Activated effector memory CD4-positive, alpha-beta T cell treated with Interleukin-2 at 50 U/mL for 16 hours (primary cell): ENCODE measurements at places on chromosomes 7 and 10.

DNA sequence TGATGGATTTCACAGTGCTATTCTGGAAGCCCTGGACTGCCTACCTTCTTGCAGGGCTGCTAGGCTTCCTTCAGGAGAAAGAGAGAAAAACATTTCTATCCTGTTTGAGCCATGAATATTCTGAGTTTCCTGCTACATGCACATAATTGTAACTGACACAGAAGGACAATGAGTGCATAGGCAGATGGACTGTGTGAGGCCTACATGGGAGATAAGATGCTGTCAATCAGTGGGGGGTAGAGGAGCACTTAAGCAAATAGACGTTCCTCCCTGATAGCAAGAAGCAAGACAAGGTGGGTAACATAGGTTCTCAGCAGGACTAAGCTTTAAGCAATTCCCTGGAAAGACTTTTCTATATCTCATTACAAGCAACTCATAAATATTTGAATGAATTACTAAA, 11.6 kb downstream of the ALDH18A1 start:
- no peak for DNase-seq

GRCh38 chr7:114981323-114981722, 59.4 kb downstream of the MDFIC start:
- no peak for DNase-seq

DNA sequence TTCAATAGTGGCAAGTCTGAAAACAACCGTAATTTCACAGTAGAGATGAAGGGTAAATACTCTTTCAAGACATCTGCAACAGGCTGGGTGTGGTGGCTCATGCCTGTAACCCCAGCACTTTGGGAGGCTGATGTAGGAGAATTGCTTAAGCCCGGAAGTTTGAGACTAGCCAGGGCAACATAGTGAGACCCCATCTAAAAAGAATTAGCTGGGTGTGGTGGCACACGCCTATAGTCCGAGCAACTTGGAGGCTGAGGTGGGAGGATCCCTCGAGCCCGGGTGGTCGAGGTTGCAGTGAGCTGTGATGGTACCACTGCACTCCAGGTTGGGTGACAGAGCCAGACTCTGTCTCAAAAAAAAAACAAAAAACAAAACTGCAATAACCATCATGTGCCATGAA, 71.8 kb downstream of the PFKFB3 start:
- no peak for DNase-seq

DNA sequence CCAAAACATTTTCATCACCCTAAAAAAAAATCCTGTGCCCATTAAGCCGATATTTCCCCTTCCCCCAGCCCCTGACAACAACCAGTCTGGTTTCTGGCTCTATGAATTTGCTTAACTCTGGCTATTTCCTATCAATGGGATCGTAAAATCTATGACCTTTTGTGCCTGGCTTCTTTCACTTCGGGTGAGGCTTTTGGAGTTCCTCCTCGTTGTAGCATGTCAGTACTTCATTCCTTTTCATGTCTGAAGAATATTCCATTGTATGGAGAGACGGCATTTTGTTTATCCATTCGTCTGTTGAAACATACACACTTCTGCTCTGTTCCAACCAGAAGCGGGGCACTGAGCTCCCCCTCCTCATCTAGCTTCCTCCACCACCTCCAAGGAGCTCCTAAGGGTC, 29.5 kb downstream of the TACC2 start:
- DNase-seq: no peak
